ENCODE measurements at places on chromosomes 7 and 10.

- DNase-seq: no peak
Measured at GRCh38 chr10:131187926-131188325, 123.6 kb downstream of the TCERG1L start.

DNA sequence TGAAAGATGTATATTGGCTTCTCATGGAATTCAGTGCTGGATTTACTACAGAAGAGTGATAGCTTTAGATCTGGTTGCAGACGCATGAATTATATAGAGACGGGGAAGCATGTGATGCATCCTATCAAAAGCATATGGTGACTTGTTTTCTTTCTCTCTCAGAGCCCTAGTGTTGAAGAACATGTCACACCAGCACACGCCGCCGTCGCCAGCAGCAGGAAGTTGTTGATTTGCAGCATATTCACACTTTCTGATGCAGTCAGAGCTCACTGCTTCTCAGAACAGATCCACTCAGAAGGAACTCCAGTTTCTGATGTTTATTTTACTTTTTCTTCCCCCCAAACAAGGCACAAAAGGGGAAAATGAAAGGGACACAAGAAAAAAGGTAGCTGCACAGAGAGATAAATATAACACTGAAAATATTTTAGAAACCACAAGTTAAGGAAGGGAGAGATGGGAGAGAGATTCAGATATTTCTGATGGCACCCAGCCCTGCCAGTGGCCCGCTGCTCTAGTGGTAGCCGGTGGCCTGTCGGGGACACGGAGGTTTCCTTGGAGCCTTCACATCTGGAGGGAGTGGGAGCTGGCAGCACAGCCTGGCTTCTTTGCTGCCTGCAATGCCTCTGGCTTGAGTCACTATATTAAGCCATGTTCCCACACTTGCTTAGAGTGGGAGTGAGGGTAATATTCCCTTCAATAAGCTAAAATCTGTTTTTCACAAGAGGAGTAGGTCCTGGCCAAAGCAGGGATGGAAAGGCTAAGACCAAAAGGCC is 123.2 kb downstream of the NRP1 start:
- no peak for DNase-seq

GRCh38 chr7:6338551-6339274 is 66.3 kb upstream of the CYTH3 start:
- no peak for DNase-seq

- DNase-seq: peak; percentile 67
Measured at GRCh38 chr7:98841179-98841997, 28.4 kb downstream of the TMEM130 start.

DNA sequence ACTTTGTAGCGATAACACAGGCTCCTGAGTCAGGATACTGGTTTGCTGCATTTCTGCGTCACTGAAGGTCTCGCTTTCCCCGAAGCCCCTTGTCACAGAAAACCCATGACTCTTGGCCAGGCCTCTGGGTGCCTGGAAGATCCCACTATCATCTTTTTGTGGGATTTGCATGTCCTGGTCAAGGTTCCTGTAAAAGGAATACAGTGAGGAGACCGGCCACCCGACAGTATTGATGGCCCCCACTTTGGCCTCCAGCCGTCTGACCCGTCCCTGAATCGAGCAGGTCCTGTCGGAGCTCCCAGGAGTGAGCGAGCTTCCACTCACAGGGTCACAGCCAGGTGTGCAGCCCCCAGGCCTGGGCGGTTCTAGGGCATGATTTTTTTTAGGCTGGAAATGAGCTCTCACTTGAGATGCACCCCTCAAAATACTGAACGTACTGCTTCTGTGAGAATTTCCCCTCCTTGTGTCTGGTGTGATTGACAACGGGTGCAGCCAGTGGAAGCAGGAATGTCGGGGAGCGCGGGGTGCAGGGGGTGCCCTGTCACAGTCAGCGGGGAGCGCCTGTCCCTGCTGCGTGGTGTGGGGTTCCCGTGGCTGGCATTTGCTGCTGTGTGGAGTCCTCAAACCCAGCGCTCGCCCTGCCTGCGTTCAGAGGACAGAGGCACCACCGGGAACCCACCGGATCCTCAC is 75.8 kb downstream of the DNAJB6 start:
- no peak for DNase-seq

DNA sequence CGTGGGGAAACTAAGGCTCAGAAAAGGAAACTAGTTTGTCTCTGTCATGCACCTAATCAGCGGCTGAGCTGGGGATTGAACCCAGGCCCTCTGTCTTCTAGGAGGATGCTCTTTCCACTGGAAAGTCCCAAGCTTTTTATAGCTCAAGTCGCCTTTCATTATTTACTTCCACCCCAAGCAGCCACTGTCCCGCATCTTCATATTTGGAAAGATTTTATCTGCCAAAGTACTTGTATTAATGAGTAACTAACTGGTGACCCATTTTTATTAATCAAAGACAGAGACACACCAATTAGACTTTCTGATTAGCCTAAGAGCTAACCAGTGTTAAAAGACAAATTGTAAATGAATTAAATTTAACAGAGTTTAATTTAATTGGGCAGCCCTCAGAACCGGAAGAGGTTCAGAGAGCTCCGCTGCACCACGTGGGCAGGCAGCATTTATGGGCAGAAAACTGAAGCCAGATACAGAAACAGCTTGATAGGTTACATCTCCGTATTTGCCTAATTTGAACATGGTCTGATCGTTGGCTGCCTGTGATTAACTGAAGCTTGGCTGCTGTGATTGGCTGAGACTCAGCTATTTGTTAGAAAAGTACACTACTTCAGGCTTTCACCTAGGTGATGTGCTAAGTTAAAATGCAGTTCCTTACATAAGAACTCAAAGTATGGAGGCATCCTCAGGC is 78.5 kb upstream of the PDCD4 start:
- DNase-seq: no peak

Measured in stimulated activated CD4-positive, alpha-beta T cell treated with anti-CD3 and anti-CD28 coated beads, Interleukin-12 subunit alpha, Interleukin-12 subunit beta, amount 100 ng/mL, for 24 hours (primary cell).